ENCODE measurements at places on chromosomes 13 and 19.

- DNase-seq, result no peak
Observed at GRCh38 chr13:74466864-74467263, 332.7 kb upstream of the KLF12 start.

DNA sequence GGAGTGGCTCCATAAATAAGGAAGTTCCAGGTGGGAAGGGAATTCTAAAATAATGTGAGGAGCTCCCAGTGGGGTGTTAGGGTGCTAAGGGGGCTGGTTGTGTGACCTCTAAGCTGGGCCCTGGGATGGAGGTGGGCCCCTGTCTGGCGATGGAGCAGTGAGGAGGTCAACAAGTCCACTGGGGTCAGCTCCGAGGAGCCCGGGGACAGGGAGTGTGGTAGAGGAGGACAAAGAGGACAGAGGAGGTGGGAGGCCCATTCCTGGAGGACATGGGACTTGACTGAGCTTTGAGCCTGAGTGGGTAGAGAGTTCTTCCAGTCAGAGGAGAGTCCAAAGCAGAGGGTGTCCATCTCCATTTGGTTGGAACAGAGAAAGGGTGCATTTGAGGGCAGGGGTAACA, 390.2 kb downstream of the TSHZ3 start:
- DNase-seq, result no peak

GRCh38 chr13:40635315-40635995, 31.0 kb downstream of the FOXO1 start:
- no peak for DNase-seq

DNA sequence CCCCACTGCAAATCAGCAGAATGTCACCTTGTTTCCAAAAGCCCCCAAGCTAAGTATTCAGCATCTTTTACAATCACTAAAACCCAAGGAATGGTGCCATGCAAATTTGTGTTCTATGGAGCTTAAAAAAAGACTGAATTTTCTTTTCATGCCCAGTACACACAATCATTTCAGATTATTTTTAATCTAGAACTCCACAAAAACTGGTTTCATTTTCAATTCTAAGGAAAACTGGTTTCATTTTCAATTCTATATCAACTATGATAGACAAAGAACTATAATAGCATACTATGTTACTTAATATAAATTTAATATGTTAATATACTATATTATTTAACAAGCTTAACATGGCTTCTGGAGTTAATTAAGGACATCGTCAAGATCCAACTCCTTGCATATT, 88.4 kb upstream of the DOCK9 start:
- no peak for DNase-seq

DNA sequence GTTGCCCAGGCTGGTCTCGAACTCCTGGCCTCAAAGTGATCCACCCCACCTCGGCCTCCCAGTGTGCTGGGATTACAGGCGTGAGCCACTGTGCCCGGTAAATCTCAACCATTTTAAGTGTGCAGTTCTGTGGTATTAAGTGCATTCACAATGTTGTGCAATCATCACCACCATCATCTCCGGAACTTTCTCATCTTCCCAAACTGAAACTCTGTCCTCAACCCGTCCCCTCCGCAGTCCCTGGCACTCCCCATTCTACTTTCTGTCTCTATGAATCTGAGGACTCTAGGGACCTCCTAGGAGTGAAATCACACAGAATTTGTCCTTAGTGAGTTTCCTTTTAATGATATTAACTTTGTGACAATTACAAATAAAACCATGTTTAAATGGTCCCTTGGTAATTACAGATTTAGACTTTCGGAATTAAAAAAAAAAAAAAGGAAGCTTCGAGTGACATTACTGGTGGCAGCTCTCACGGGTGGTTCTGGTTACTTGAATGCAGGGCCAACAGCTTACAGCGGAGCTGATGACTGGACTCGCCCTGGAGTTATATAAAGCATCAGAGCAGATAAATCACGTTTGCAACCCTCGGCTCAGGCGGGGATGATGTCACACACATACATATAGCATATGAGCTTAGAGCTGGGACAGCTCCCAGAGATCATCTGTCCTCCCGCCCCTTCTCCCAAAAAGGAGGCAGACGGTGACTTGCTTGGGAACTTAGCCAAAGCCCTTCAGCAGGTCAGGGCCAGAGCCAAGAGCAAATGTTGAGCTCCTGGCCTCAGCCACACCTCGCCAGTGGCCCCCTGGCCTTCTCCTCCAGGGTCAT, 89.8 kb downstream of the ZNF557 start:
- DNase-seq, result no peak

- peak; percentile 26 for DNase-seq
Observed at GRCh38 chr19:46551164-46551563, 50.0 kb upstream of the CALM3 start.

GRCh38 chr19:29678484-29679106, 13.3 kb downstream of the PLEKHF1 start:
- DNase-seq, result peak; percentile 57

DNA sequence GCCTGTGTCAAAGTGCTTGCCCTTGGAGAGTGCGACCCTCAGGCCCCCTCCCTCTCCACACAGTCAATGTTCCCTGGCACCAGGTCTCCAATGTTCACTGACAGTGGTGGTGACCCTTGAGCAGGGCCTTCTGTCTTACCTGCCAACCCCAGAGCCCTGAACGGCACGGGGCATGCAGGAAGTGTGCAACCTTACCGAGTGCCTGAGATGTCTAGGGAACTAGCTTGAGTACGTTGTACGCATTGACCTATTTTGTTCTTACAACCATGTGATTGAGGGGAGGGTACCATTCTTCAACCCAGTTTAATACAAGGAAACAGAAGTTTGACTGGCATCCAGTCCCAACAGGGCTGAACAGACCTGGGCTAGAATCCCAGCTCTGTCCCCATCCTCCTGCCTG, 13.2 kb downstream of the MAG start:
- no peak for DNase-seq

- no peak for DNase-seq
Observed at GRCh38 chr19:13010038-13010991, 15.0 kb downstream of the NFIX start.

GRCh38 chr19:42040031-42040430, 30.0 kb downstream of the GRIK5 start:
- no peak for DNase-seq

- no peak for DNase-seq
Observed at GRCh38 chr19:18629166-18630088, 7.4 kb upstream of the KLHL26 start.

GRCh38 chr13:28137596-28137995, 749 bp upstream of the PAN3 start:
- DNase-seq, result peak; percentile 40

DNA sequence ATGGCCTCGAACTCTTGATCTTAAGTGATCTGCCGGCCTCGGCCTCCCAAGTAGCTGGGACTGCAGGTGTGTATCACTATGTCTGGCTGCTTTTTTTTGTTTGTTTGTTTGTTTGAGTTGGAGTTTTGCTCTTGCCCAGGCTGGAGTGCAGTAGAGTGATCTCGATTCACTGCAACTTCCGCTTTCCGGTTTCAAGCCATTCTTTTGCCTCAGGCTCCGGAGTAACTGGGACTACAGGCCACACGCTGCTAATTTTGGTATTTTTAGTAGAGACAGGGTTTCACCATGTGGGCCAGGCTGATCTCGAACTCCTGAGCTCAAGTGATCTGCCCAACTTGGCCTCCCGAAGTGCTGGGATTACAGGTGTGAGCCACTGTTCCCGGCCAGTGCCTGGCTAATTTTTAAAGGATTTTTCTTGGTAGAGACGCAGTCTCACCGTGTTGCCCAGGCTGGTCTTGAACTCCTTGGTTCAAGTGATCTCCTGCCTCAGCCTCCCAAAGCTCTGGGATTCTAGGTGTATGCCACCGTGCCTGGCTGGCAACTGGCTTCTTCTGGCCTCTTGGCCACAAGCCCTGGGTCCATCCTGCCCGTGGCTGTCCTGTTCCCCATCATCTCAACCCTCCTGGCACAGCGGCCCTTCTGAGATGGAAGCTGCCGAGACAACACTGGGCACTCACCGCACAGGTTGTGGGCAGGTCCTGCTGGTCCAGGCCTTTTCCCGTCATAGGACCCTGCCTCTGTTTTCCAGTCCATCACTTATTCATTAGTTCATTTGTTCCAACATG, 11.5 kb downstream of the TECR start:
- DNase-seq, result no peak

- no peak for DNase-seq
Observed at GRCh38 chr13:31081316-31081715, 80.4 kb downstream of the HSPH1 start.

- DNase-seq, result no peak
Observed at GRCh38 chr13:46405457-46405856, 18.4 kb upstream of the RUBCNL start.

DNA sequence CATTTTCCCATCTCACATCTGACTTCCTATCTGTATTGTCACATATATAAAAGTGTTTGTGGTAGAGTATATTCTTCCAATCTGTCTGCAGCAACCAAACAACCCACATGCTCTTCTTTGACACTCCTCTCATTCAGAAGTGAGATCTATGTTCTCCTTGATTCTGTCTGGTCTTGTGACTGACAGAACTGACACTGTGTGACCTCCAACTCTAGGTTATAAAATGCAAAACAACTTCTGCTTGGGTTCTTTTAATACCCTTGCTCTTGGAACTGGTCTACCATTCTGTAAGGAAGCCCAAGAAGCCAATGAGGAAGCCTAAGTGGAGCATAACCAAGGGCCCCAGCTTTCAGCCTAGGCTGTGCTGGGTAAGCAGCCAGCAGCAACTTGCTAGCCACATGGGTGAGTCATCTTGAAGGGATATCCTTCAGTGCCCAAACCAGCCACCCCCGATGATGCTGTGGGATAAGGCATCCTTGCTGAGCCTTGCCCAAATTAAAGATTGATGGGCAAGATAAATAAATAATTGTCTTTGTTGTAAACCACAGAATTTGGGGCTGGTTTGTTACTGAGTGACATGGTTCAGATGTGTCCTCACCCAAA, 18.4 kb upstream of the ITM2B start:
- DNase-seq, result no peak

GRCh38 chr19:38304866-38305429, 897 bp downstream of the C19orf33 start:
- DNase-seq, result no peak

GRCh38 chr19:12052497-12053169, at the start of gene ZNF878:
TSS of gene ZNF878 (minus strand) at chr19:12052961. CDS start at chr19:12052801, 160 bp downstream.
- peak; percentile 90 for DNase-seq

- peak; percentile 82 for DNase-seq
Observed at GRCh38 chr19:56751078-56751489, 79.5 kb upstream of the ZNF835 start.

DNA sequence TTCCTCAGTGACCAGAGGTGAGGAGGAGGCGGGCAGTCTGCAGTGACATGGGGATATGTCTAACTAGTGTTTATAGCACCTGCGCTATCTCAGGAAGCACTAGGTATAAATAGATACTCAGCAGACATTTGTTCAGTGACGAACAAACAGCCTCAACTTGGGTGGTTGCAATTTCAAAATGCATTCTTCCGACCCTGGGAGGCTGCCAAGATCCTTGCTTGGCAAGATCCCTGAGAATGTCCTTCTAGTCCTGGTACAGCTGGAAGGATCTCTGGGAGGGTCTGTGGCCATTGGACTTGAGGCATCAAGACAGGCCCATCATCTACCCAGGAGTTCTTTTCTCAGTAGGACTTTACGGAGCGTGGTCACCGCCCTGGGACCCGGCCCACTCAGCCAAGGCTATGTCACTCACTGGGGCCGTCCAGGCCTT, 299.5 kb downstream of the ZNF536 start:
- DNase-seq, result no peak

- DNase-seq, result no peak
Observed at GRCh38 chr19:55927991-55928390, 4.1 kb downstream of the NLRP13 start.

DNA sequence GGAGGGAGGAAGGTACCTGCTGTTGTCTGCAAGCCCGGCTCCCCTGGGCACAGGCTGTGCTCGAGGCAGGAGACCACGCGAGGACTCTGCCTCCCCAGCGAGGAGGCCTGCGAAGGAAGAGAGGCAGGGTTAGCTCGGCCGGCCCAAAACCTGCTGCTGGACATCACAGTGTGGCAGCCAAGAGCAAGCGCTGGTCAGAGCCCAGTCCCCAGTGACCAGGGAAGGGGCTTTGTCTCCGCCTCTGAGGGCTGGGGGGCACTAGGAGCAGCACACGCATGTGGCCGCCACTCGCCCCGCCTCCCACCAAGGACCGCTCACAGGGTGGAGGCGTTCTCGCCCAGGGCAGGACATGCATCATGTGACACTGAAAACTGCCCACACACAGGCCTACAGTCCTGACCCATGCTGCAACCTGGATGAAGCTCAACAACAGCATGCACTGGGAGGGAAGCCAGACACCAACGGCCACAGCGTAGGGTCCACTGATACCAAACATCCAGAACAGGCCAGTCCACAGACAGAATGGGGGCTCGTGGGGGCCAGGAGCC, 8.5 kb downstream of the MIER2 start:
- DNase-seq, result no peak

DNA sequence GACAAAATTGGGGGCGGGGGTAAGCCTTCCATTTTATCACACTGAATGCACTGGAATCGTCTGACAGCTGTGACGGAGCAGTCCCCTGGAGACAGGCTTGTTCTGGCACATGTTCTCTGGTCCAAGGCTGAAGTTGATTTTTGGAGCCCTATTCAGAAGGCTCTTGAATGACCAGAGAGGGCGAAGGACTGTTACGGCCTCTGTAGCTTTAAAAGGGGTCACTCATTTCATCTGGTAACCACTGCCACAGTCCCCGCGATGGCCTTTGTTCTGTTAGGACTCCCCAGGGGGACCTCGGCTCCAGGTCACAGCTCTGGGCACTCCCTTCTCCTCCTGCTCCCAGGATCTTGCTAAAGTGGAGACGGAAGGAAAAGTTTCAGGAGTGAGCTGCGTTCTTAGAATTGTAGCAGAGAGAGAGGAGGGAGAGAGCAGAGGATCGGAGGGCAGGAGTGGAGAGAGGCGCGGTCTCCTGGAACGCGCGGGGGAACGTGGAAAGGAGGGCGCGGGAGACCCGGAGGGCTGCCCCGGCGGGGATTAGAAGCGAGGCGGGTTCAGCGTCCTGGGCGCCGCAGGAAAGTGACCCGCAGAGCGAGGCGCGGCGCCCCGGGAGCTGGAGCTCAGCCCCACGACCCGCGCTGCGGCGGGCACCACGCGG, 134.3 kb upstream of the MYO16 start:
- no peak for DNase-seq

DNA sequence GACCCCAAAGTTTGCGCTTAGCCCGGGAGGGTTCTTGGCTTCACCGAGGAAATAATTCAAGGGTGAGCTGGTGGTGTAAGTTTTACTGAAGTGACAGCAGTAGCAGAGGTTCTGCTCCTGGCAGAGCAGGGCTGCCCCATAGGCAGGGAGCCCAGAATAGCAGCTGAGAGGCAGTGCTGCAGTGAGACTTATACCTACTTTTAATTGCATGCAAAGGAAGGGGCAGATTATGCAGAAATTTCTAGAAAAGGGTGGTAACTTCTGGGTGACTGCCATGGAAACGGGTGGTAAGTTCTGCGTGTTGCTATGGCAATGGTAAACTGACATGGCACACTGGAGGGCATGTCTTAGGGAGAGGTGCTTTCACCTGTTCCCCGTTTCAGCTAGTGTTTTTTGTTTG, 17.5 kb upstream of the CAMSAP3 start:
- no peak for DNase-seq

GRCh38 chr19:28542394-28543243, 670.3 kb downstream of the UQCRFS1 start:
- DNase-seq, result no peak

Measured in midbrain (tissue), 1 donor.